ENCODE measurements at places on chromosomes 12 and 14. TPM values are rescaled to one million over a fixed set of nuclear protein-coding genes. Genes with fewer than 3 reads are reported as not detected.

The KRT73 gene
- polyA plus RNA-seq, result 6.2 TPM

The COL2A1 gene
- polyA plus RNA-seq, result not detected

DNA sequence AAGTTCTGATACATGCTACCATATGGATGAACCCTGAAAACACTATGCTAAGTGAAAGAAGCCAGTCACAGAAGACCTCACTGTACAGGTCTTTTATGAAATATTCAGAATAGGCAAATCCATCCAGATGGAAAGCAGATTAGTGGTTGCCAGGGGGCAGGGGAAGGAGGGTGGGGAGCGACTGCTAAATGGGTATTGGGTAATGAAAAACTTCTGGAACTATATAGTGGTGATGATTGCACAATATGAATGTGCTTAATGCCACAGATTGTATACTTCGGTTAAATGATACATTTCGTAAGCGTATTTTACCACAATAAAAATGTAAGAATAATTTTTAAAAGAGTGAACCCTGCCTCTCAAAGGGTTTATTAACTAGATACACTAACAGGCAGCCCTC is 11.8 kb upstream of the KSR2 start:
- no peak overlapping the region for H3K27ac ChIP-seq
- no peaks in the 10 kb centered on the region for H3K36me3 ChIP-seq
- H3K4me1 ChIP-seq, result no peaks in the 10 kb centered on the region
- no peak for DNase-seq

GRCh38 chr12:76810671-76811419 is 46.9 kb downstream of the ZDHHC17 start:
- no peak for DNase-seq
- H3K27ac ChIP-seq, result no peak overlapping the region
- H3K36me3 ChIP-seq, result peaks cover 5% of the 10 kb centered on the region
- no peaks in the 10 kb centered on the region for H3K4me1 ChIP-seq

The RASSF9 gene
- polyA plus RNA-seq, result not detected

- DNase-seq, result no peak
- H3K27me3 ChIP-seq, result no peaks in the 10 kb centered on the region
- no peaks in the 10 kb centered on the region for H3K4me1 ChIP-seq
- no peaks in the 10 kb centered on the region for H3K36me3 ChIP-seq
These were observed 37.4 kb upstream of the HIGD1C start for GRCh38 chr12:50914872-50915484.

The SP1 gene
- 13.6 TPM for polyA plus RNA-seq

The IFT81 gene
- polyA plus RNA-seq, result 0.72 TPM

GRCh38 chr12:102891756-102892155 is 25.3 kb downstream of the PAH start:
- no peak for DNase-seq
- H3K36me3 ChIP-seq, result no peaks in the 10 kb centered on the region
- H3K4me3 ChIP-seq, result no peak overlapping the region
- no peak overlapping the region for H3K27ac ChIP-seq
- H3K27me3 ChIP-seq, result no peaks in the 10 kb centered on the region
- no peaks in the 10 kb centered on the region for H3K4me1 ChIP-seq

- DNase-seq, result no peak
- no peaks in the 10 kb centered on the region for H3K4me1 ChIP-seq
- no peaks in the 10 kb centered on the region for H3K36me3 ChIP-seq
- no peak overlapping the region for H3K27ac ChIP-seq
- H3K27me3 ChIP-seq, result no peaks in the 10 kb centered on the region
These were observed 157.6 kb upstream of the MDGA2 start for GRCh38 chr14:47833011-47833410.

DNA sequence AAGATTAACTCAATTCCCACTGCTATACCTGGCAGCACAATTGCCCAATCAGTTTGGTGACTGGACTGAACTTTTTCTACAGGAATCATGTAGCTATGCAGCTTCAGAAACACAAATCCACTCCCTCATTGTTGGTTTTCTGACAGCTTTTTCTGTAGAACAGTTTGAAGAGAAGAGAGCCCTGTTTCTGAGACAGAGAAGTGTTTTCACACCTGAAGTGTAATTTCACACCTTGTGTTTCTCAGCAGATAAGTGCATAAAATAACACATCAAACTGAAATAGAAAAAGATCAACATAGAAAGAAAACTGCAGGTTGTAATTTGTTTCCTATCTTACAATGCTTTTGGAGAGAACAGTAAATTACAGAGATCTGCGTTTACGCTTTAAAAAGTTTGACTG is 335.6 kb downstream of the SNAPC1 start:
- no peak for DNase-seq
- no peaks in the 10 kb centered on the region for H3K36me3 ChIP-seq
- no peak overlapping the region for H3K4me3 ChIP-seq
- H3K27me3 ChIP-seq, result no peaks in the 10 kb centered on the region

DNA sequence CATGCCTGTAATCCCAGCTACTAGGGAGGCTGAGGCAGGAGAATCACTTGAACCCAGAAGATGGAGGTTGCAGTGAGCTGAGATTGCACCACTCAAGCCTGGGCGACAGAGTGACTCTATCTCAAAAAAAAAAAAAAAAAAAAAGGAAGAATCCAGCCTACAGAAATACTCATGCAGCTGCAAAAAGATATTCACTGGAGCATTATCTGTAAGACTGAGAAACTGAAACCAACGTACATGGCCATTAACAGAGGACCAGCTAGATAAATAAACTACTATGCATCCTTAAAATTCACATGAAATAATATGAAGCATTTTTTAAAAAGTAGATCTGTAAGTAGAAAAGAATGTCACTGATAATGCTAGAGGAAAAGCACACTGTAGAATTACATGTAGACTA is 3.5 kb downstream of the SLC7A7 start:
- H3K4me3 ChIP-seq, result no peak overlapping the region
- H3K27me3 ChIP-seq, result no peaks in the 10 kb centered on the region
- H3K27ac ChIP-seq, result no peak overlapping the region
- DNase-seq, result no peak
- no peaks in the 10 kb centered on the region for H3K36me3 ChIP-seq

DNA sequence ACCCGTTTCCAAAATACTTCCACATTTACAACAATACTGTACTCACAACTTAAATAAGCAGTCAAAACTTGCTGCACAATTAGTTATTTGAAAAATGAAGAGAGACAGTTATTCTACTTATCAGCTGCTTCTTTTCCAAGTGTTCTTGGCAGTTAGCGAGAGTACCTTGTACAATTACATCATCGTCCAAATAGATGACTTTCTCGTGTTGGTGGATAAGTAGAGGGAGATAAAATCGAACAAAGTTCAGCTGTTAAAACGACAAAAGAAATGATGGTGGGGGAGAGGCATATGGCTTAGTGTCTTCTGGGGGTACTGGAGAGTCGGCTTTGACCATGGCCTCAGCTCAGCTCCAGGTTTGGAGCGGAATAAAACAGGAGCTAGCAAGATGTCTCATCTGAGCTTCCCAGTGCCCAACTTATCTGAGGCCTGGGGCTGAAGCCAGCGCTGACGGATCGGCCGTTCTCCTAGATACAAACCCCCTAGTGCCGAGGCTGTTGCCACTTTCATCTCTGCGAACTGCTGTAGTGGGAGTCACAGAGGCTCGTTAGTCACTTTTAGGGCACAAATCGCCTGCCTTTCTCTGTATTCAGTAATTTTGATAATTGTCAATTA is 31.7 kb downstream of the TDG start:
- H3K36me3 ChIP-seq, result no peaks in the 10 kb centered on the region
- no peaks in the 10 kb centered on the region for H3K4me1 ChIP-seq
- no peak for DNase-seq
- H3K4me3 ChIP-seq, result no peak overlapping the region

DNA sequence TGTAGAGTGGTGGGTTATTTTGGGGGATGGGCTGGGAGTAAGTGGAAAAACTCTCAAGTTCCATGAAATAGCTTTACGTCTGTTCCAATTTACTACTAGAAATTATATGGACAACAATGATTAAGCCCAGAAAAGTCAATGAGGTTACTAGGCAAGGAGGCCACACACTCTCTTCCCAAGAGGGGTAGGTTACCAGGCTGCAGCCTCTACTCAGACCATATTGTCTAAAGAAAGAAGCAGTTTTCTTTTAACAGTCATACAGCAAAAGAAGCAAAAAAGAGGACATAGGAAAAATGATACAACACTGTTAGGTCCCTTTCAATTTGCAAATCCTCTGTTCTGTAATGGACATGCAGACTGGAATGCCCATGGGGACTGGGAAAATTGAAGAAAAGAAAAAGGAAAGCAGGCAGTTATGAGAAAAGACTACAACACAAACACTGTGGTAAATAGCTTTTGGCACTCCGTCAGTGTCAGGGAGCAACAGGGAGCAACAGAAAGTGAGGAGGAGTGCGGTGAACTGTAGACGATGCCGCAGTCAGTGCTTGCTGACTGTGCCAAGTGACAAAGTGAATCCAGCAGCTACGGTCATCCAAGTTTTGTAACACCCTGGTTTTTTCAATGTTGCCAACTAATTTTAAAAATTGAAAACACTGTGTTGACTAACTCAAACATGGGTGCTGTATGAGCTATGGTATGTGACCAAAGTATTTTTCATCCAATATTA is 39.8 kb upstream of the HMGA2 start:
- no peaks in the 10 kb centered on the region for H3K4me1 ChIP-seq
- H3K4me3 ChIP-seq, result no peak overlapping the region
- H3K27me3 ChIP-seq, result no peaks in the 10 kb centered on the region
- H3K27ac ChIP-seq, result no peak overlapping the region
- H3K36me3 ChIP-seq, result no peaks in the 10 kb centered on the region

DNA sequence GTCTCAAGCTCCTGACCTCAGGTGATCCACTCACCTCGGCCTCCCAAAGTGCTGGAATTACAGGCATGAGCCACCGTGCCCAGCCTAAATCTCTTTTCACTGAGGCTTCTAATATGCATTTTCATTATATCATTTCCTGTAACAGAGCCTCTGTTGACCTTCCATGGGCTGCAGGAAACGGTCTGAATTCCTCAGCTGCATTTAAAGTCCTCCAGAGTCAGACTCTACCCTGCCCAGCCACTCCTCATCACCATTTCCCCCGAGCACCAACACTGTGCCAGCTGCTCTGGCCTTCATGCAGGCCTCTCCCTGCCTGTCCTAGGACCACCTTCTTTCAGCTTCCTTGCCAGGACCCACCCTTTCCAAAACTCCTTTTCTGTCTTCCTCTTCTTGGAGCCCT is 9.8 kb upstream of the NFKBIA start:
- H3K27ac ChIP-seq, result no peak overlapping the region
- H3K4me3 ChIP-seq, result no peak overlapping the region
- H3K27me3 ChIP-seq, result no peaks in the 10 kb centered on the region
- no peaks in the 10 kb centered on the region for H3K36me3 ChIP-seq
- DNase-seq, result no peak

- H3K27ac ChIP-seq, result no peak overlapping the region
- no peaks in the 10 kb centered on the region for H3K4me1 ChIP-seq
These were observed 1204.8 kb downstream of the GALC start for GRCh38 chr14:86788224-86788623.

The ALDH1L2 gene
- polyA plus RNA-seq, result not detected

GRCh38 chr14:49584058-49584457 is 2.1 kb downstream of the RPS29 start:
- H3K4me3 ChIP-seq, result peak overlapping the region; percentile 98
- H3K27ac ChIP-seq, result peak overlapping the region; percentile 84
- no peak for DNase-seq
- peaks cover 28% of the 10 kb centered on the region for H3K36me3 ChIP-seq
- peaks cover 19% of the 10 kb centered on the region for H3K4me1 ChIP-seq
